Heart right ventricle (tissue), 16 donors: ENCODE measurements at places on chromosomes 12 and 14. TPM values are rescaled to one million over a fixed set of nuclear protein-coding genes. Genes with fewer than 3 reads are reported as not detected.

Gene LTBP2
- total RNA-seq = 19.1 TPM

Gene GLIPR1
- 12.8 TPM for total RNA-seq

- peak; percentile 78 for DNase-seq
These were observed 218.8 kb upstream of the BMP4 start for GRCh38 chr14:54175298-54175942.

- no peak for DNase-seq
These were observed 184.8 kb upstream of the NUDT4 start for GRCh38 chr12:93192878-93193277.
